ENCODE measurements at places on chromosomes 5 and 9. TPM values are rescaled to one million over a fixed set of nuclear protein-coding genes. Genes with fewer than 3 reads are reported as not detected.

PDGFRB gene
- 5.6 TPM for total RNA-seq

ELOVL7 gene
- 8.8 TPM for total RNA-seq

- no peaks in the 10 kb centered on the region for H3K36me3 ChIP-seq
- DNase-seq = no peak
- H3K4me1 ChIP-seq = no peaks in the 10 kb centered on the region
- H3K27me3 ChIP-seq = no peaks in the 10 kb centered on the region
Measured at GRCh38 chr9:81885602-81886001, 42.6 kb upstream of the SPATA31D4 start.

GRCh38 chr5:116572350-116573278, 2.0 kb downstream of the SEMA6A start:
- H3K27me3 ChIP-seq = peaks cover 61% of the 10 kb centered on the region
- peaks cover 12% of the 10 kb centered on the region for H3K4me1 ChIP-seq

GRCh38 chr5:12343558-12343957, 439.3 kb upstream of the CTNND2 start:
- no peak overlapping the region for H3K4me3 ChIP-seq
- H3K4me1 ChIP-seq = no peaks in the 10 kb centered on the region
- H3K27me3 ChIP-seq = no peaks in the 10 kb centered on the region
- no peak overlapping the region for H3K27ac ChIP-seq

- H3K27ac ChIP-seq = no peak overlapping the region
- no peak overlapping the region for H3K4me3 ChIP-seq
- DNase-seq = no peak
- no peaks in the 10 kb centered on the region for H3K27me3 ChIP-seq
- H3K36me3 ChIP-seq = no peaks in the 10 kb centered on the region
- peaks cover 15% of the 10 kb centered on the region for H3K4me1 ChIP-seq
Measured at GRCh38 chr5:41871852-41872251, 1.6 kb upstream of the OXCT1 start.
